Neural crest cell (in vitro differentiated cells): ENCODE measurements at places on chromosomes 2 and 18. TPM values are rescaled to one million over a fixed set of nuclear protein-coding genes. Genes with fewer than 3 reads are reported as not detected.

The ABCG8 gene
- total RNA-seq, result not detected in 2 replicates

The CFC1 gene
- total RNA-seq, result not detected in 2 replicates

The TNS1 gene
- total RNA-seq, result 11.3 and 14.5 TPM in 2 replicates

The FTCDNL1 gene
- total RNA-seq, result 1.5 and 1.6 TPM in 2 replicates

The NPPC gene
- 12.7 and 16.5 TPM in 2 replicates for total RNA-seq

The GPAT2 gene
- total RNA-seq, result not detected in 2 replicates

The PID1 gene
- total RNA-seq, result 0.34 and 0.91 TPM in 2 replicates

The ZNF532 gene
- 171 and 180 TPM in 2 replicates for total RNA-seq

GRCh38 chr18:24459772-24460171 is 665 bp upstream of the HRH4 start:
- no peak for DNase-seq

DNA sequence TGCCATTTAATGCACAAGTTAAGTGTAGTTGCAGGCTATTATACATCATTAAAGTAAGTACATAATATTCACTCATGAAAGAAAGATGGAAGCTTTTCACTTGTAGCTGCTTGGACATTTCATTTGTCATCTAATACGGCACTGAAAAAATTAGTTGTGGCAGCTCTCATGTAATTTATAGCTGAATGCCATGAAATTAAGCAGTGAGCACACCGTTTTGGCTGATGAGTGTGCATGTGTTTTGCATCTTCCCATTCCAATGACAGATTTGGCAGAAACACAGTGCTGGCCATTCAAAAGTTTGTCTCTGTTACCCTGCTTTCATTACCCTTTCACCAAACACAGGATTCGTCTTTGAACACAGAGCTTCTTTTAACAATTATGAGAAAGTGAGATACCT is 174.0 kb downstream of the PTGR3 start:
- no peak for DNase-seq

GRCh38 chr2:239657992-239658391 is 257.2 kb upstream of the HDAC4 start:
- DNase-seq, result no peak

DNA sequence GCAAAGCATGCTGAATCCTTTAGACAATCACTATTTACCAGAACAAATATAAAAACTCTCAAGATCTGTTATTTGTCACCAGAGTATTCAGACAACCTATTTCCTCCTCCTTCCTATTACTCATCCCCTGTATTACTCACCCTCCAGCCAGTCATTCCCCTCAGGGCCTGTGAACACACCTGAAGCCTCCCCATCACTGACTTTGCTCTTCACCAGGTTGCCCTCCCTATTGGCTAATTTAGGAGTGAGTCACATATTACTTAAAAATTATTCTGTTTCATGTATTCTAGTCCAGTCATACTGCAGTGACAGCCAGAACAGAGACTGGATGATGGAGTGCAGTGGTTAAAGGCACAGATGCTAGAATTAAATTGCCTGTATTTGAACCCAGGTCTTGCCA is 3.7 kb upstream of the ATG16L1 start:
- no peak for DNase-seq

- DNase-seq, result no peak
Observed at GRCh38 chr2:61499060-61499459, 28.2 kb upstream of the USP34 start.

DNA sequence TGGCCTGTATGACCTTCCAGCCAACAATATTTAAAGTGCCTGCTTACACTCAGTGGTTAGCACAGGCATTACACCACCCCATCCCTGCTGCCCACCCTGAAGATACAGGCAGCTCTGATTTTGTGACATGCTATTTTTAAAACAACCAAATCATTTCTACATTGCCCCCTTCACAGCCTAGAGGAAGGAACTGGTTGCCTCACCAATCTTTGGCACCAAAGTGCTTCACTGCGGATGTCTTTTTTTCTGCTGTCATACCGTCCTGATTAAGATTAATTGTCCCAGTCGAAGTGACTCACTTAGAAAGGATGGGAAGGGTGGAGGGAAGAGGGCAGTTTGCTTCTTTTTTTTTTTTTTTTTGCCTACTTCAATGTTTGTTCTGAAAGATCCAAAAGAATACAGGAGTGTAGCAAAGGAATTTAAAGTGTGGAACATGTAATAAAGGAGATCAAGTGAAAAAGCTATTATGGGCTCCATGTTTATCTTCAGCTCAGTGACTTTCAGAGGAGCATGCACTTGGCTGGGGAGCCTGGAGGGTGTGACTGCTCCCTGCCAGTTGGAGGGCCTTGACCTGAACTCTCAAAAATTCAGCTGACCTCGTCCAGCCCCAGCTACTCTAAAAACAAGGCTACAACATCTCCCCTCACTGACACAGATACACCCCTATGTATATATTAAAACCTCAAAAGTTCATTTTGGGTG is 501.1 kb upstream of the TNP1 start:
- DNase-seq, result no peak

DNA sequence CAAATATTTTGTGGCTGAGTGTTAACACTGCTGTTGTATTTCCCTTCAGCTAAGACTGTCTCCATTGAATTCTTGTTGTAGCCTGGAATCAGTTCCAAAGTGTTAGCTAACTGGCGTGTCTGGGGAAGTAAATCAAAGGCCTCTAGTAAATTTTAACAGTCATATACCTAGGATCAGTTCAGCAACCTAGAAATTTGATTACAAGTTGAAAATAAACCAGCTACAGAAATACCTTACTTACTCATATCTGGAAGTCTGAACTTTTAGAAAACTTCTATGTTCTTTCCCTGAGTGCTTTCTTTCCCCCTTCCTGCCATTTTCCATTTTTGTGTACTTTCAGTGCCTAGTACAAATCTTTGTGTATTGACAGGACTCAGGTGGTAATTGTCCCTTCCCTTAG is 396.7 kb upstream of the DCC start:
- no peak for DNase-seq

DNA sequence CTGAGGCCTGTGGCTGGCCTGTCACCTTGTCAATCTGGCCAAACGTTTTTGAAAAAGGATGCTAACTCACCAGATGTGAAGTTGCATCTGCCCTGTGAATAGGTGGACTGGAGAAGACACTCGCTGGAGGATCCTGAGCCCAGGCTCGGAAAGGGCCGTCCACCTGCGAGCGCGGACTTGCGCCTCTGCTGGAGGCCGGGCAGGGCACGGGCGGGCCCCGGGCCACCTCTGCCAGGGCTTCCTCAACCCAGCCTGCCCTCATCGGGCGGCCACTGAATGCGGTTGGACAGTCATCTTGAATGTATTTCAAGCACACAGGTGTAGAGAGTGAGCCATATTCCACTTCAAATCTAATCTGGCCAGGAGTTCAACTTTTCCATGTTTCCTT is 83.9 kb downstream of the FAM210A start:
- no peak for DNase-seq

- no peak for DNase-seq
Observed at GRCh38 chr2:238695538-238695937, 152.3 kb upstream of the TWIST2 start.

DNA sequence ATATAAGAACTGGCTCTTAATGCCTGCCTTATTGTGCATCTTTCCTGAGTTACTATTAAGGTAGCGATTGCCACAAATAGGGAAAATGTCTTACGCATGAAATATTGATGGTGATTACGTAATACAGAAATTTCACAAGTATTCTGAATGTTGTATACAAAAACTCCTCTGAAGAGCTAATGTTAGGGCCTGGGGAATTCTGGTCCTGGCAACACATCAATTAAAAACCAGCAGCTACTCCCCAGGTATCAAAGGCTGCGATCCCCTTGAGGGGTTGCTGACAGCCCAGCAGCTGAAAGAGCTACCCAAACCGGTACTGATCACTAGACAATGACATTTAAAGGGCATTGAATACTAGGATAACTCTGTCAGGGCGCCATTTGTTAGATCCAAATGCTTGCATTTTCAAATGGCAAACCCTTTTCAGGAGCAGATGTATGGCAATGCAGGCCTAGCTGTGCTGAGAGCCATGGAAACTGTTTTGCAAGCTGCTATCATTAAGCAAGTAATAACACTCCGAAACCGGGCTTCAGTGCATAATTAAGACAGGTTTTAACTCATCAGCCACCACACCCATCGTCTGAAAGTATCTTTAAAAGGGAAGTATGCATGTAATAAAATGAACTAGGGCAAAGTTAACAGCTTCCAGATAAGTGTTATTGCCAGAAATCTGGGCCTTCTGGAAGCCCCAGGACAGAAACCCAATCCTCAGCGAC is 78.4 kb downstream of the CLHC1 start:
- DNase-seq, result no peak

- DNase-seq, result no peak
Observed at GRCh38 chr18:42534313-42534712, 579.3 kb downstream of the PIK3C3 start.

- no peak for DNase-seq
Observed at GRCh38 chr18:2606335-2606734, 35.0 kb downstream of the NDC80 start.

GRCh38 chr18:43830947-43831346 is 553.7 kb upstream of the SYT4 start:
- DNase-seq, result no peak

DNA sequence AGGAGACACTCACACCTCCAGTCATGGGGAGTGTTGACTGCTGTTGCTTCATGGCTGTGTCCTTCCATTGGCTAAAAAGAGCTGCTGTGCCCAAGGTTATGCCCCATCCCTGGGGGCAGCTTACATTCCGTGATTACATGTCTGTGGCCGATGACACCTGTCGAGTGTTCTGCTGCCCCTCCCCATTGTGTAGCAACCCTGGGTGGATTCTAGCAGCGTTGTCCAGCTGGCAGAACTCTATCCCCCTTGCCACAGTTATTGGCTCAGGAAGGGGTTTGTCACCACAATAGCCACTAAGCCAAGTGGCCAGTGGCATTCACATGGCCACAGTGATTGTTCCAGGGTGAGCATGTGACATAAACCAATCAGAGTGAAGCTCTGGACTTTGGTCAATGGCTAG is 11.6 kb upstream of the PDIA6 start:
- DNase-seq, result no peak

DNA sequence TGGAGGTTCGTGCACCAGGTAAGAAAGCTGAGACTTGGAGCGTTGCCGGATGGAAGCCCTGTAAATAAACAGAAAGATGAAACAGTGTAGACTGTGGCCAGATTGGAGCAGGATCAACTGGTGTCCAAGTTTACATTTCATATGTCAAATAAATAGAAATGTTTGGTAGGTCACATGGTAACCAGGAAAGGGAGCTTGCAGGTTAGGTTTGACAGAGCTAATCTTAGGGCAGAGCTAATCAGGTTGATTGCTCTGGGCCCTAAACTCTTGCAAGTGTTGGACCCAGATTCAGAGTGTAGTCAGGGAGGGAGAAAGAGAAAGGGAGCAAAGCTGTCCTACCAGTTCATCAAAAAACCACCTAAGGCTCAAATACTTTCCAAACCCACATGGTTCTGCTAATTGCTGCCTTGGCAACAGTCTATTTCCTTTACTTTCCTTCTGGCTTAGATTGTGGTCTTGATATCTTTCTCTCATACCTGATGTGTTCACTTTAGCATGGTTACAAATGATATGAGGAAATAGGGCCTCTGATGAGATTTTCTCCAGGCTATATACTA is 63.2 kb downstream of the G6PC2 start:
- DNase-seq, result no peak

DNA sequence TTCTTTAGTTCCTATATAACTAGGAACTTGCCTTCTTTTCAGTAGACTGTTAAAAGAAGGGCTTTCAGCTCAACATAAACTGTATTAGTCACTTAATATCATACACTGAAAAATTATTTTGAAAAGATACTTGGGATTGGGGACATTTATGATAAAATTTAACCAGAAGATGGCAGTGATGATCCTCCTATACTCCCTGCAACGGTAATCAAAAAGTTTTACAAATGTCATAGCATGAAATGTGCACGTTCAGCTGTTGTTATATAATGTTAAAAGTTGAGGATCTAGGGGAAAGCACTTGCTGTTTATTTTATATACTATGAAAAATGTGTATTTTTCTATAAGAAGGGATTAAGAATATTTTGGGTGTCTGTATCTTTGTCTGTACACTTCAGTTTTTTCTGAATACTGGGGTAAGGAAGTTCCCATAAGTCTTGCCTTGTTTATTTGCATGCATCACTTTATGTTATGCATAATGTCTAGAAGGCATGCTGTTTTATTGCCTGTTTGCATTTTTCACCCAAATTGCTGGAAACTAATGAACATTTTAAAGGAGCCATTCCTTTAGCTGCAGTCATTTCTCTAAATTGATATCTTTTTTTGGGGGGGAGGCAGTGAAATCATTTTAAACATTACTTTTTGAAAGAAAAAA is 19.0 kb downstream of the DYNC1I2 start:
- DNase-seq, result no peak

- DNase-seq, result no peak
Observed at GRCh38 chr2:39020383-39020782, 100.5 kb downstream of the SOS1 start.

- no peak for DNase-seq
Observed at GRCh38 chr2:128661311-128661710, 342.6 kb upstream of the HS6ST1 start.

- no peak for DNase-seq
Observed at GRCh38 chr18:70416496-70416895, 127.7 kb downstream of the SOCS6 start.

- no peak for DNase-seq
Observed at GRCh38 chr2:44126106-44126797, 42.4 kb upstream of the PPM1B start.

GRCh38 chr2:8548065-8548618 is 133.7 kb upstream of the ID2 start:
- no peak for DNase-seq

DNA sequence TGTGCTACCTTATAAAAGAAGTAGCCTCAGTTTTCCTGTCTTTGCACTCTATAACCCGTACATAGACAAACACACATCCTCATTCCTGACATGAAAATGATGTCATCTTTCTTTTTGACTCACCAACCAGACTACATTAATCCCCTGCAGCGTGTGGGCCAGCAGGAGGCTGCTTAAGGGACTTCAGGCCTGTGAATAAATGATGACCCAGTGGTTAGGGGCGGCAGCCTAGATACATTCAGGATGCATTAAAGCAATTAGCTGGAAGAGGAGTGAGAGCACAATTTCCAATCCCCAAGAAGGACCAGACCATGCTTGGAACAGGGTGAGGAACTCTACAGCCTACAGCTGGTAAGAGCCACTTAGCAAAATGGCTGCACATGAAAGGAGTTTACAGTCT is 57.3 kb upstream of the KLF7 start:
- no peak for DNase-seq

DNA sequence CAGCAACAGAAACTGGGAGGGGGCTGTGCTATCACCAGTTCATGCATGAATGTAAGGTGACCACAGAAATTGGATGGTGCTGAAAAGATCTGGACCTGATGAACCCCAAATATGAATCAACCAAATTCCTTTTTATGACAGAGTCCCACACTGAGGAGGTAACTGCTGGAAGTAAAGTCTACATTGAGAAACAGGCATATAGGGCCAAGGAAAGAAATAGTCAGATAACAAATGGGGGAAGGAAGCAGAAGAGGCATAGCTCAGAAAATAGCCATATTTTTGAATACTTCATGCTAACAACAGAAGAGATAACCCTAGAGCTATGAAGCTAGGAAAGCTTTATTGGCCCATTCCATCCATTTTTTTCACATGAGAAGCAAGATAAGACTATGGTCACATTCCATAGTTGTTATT is 25.8 kb downstream of the ZC3H6 start:
- DNase-seq, result no peak
